NCI-H1436 treated with DMSO at 0.1 percent for 48 hours (cell line): ENCODE measurements at places on chromosomes 5 and 9.

GRCh38 chr5:58927181-58927580, 344.3 kb downstream of the RAB3C start:
- no peak for DNase-seq

- no peak for DNase-seq
These were observed 174.1 kb downstream of the KDM4C start for GRCh38 chr9:6931913-6932312.

DNA sequence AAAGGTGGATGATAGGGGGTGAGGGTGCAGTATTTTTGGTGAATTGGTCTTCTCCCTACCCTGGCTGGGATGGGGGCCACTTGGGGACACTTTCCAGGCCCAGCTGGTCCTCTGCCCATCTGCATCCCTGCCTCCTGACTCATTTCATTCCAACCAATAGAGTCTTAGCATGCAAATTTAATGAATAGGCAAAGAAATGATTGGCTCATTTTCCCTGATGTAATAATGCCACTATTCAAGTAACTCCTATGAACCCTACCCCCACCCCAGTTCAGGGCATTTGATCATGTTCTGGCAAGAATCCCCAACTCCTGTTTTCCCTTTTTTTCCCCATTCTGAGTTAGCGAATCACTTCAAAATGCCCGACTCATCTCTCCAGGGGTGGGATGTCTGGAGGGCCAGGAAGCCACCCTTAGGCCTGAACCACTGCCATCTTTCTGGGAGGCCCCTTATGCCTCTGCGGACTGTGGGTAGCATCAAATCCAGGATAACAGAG, 56.7 kb downstream of the PCDH1 start:
- DNase-seq, result no peak

DNA sequence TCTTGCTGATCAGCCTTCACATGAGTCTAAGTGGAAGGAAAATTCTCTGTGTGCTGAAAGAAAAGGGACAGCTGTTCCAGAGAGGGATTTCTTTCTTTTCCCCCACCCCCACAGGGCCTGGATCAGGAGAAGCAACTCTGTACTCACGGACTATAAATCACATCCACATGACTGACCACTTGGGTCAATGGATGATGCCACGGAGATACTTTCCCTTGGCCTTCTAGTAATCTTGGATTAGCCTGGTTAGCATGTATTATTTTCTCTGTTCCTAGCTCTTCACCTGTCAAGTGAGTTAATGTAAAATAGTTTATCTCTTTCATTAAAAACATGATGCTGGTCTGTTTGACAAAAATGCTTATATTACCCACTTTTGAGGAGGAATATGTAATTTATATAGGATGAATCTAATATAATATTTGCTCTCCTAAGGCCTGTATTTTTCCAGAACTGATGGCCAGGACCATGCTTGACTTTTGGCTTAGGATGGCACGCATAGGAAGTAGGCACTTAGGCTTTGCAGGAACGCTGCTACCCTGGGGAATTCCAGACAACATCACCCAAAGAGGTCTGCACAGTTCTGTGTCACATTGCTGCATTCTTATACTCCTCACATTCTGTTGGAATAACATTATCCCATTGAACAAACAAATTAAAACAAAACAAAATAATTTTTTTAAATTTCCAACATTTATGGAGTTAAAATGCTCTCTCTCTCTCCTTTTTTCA, 892.1 kb downstream of the TLE1 start:
- DNase-seq, result no peak

DNA sequence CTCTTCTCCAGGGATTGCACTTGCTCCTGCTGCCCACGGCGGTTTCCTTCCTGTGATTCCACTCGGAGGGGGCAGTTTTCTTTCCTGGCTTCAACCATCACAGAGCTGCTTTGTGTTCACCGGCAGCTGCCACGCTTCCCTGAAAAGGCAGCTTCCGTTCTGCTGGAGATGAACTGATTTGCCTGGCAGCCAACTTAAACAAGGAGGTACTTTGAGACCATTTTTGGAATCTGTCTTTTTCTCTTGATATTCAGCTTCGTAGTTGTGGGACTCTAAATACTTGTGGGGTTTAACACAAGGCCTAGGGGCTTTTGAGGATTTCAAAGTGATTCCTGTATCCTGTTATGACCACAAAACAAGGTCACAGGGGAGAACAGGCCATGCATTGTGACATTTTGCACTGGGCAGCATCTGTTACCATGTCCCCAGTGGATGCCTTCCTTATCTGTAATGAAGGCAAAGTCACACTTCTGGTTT, 192.0 kb downstream of the MTRR start:
- no peak for DNase-seq

- DNase-seq, result no peak
These were observed 129.6 kb downstream of the IZUMO3 start for GRCh38 chr9:24416136-24416535.

DNA sequence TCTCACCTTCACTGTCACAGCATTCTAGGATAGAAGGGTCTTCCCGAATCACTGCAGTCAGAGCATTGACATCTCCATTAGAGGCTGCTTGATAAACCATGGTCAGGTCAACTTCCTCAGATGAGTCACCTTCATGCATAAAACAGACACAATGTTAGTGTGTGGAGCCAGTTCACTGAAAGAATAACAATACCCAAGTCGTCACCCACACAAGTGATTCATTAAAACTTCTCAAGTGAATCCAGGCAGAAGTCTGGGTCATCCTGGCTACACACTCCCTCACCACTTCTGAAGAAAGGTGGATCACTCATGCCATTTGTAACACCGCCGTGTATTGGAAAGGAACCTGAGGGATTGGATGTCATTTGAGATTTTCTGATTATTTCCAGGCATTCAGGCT, 49.6 kb downstream of the ANKRD55 start:
- DNase-seq, result no peak

- no peak for DNase-seq
These were observed 191.8 kb downstream of the ESM1 start for GRCh38 chr5:54793468-54794134.

DNA sequence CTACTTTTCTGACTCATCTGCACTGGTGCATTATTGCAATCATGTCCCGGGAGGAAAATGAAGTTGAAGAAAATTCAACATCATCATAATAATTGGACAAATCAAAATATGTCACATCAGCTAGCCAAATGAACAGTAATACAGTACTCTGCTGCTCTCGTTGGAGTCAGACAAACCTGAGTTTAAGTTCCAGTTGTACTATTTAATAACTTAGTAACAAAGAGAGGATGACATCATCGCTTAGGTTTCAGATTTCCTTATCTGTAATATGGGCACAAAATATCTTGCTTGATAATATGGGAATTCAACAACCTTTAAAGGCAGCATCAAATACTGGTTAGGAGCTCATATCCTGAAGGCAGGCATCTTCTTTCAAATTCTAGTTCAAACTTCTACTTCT, 1248.9 kb upstream of the ACO1 start:
- no peak for DNase-seq

DNA sequence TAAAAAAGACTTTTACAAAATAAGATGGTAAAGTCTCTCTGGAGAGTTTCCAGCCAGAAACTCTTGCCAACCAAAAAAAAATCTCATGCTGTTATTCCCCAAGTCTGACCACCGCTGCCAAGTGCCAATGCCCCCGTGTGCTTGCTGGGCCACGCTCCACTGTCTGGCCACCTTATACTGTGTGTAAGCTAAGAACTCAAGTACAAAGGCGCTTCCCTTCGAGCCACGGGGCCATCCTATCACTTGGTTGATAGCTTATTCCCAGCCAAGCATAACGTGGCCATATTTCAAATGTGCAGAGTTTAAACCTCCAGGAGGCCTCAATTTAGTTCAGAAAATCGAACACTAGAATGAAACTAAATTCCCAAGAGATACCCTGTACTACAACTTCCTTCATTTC, 36.0 kb downstream of the ROR2 start:
- no peak for DNase-seq

GRCh38 chr5:16563686-16564085, 53.1 kb downstream of the RETREG1 start:
- DNase-seq, result no peak

DNA sequence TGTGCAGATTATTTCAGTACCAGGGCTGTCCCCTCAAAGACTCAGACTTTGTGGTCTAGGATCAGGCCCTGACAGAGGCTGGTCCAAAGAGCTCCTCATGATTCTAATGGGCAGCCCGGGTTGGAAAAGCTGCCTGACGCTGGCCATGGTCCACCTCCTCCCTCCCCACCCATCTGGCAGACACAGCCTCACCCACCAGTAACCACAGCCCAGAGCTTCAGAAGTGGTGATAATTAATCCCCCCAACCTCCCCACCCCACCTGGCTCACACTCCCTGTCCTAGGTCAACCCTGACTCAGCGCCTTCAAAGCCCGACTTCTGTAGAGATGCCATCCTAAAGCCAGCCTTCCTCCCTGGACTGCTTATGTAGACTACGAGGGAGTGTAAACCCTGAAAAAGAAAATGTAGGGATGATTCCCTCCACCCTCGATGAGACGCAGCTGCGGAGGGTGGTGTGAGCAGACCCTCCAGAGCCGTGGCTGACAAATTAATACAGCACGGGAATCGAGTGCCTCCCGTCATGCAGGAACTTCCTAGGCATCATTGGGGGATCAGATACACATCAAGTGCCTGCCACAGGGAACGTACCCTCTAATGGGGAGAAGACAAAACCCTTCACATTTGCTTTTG, 7.0 kb downstream of the UBE2QL1 start:
- no peak for DNase-seq
